Stimulated activated CD4-positive, alpha-beta T cell treated with anti-CD3 and anti-CD28 coated beads, Interleukin-1b, Interleukin-23, amount 100 ng/mL, for 1 hour (primary cell): ENCODE measurements at places on chromosomes 16 and 17.

DNA sequence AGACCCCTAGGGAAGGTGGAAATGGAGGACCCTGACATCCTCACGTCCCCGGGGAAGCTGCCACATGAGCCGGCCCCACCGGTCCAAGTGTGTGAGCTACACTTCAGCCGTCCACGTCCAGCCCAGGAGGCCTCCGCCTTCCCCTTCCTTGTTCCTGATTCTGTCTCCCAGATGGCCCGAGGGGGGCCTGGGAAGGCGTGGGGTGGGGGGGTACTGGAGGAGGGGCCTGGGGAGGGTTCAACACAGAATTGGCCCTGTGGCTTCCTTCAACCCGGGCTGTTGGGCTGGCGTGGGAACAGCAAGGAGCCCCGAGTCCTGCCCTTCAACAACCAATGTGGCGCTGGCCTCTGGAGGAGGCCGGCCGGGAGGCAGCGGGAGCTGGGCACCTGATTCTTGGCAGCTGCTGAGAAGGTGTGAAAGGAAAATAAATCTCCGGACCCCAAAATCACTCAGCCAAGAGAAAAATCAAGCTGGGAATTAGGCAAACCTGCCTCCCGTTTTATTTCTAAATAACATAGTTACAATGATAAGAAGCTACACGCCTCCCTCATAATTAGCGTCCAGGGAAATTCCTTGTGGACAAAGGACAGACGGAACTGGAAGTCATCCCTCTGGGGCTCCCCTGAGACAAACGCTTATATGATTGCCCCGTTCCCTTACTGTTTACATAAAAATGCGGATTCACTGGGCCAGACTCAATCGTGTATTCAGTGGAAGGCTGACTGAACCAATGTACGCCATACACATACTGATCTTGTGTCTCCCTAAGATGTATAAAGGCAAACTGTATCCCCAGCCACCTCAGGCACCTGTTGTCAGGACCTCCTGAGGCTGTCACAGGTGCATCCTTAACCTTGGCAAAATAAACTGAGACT, 1.8 kb upstream of the APRT start:
- no peak for DNase-seq

- DNase-seq = no peak
Measured at GRCh38 chr16:7343243-7343642, 10.6 kb downstream of the RBFOX1 start.

DNA sequence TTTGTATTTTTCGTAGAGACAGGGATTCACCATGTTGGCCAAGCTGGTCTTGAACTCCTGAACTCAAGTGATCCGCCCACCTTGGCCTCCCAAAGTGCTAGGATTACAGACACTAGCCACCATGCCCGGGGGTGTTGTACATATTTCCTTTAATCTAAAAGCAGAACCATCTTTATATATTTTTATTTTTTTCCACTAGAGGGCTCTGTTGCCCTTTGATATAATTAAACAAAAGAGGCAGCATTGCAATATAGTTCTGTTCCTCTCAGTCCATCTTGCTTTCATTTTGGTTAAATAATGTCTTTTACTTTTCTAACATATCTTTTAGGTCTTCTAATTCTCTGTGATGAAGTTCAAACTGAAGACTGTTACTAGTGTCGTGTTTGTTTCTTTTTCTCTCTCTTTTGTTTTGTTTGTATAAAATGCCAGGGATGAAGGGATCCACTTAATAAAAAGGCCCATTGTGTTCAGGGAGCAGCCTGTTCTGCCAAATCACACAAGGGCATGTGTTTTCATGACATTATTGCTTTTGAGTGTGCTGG, 23.4 kb downstream of the WWOX start:
- no peak for DNase-seq

GRCh38 chr17:18946536-18946935, 5.4 kb upstream of the SLC5A10 start:
- DNase-seq = no peak

- no peak for DNase-seq
Measured at GRCh38 chr16:19153876-19154275, 14.2 kb upstream of the SYT17 start.

- DNase-seq = no peak
Measured at GRCh38 chr16:16095646-16096045, 127.6 kb downstream of the ABCC6 start.

GRCh38 chr17:39352511-39352910, 48.9 kb downstream of the FBXL20 start:
- DNase-seq = no peak

DNA sequence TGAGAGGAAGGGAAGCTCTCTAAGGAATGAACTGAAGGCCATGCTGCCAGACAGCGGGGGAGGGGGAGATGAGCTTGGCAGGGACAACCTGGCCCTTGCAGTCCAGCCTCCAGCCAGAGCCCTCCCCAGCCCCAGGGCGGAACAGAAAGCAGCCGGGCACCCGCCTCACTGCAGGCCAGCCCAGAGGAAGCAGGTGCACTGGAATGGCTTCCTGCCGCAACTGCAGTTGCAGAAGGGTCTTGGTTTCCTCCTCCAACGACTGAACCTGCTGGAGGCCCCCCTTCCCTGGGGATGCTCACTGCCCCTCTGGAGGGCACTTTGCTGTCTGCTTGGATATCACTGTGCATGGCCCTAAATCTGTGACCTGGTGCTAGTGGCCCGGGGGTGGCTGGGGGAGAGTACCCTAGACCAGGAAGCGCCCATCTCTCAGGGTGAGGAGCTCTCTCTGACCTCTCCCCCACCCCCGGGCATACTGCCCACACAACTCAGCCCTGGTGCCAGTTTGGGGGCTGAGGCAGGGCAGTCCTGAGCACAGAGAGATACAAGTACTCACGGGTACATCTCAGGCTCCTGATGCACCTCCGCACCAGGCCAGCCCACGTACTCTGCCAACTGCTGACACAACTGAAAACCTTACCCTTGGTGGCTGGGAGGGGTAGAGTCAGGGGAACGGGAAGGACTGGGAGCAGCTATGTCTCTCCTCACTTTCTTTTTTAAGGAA, 41.1 kb downstream of the MYO18A start:
- DNase-seq = no peak

- no peak for DNase-seq
Measured at GRCh38 chr17:77128896-77129567, 11.7 kb upstream of the SEC14L1 start.

GRCh38 chr16:57045694-57046381, 46.5 kb upstream of the CPNE2 start:
- DNase-seq = no peak

DNA sequence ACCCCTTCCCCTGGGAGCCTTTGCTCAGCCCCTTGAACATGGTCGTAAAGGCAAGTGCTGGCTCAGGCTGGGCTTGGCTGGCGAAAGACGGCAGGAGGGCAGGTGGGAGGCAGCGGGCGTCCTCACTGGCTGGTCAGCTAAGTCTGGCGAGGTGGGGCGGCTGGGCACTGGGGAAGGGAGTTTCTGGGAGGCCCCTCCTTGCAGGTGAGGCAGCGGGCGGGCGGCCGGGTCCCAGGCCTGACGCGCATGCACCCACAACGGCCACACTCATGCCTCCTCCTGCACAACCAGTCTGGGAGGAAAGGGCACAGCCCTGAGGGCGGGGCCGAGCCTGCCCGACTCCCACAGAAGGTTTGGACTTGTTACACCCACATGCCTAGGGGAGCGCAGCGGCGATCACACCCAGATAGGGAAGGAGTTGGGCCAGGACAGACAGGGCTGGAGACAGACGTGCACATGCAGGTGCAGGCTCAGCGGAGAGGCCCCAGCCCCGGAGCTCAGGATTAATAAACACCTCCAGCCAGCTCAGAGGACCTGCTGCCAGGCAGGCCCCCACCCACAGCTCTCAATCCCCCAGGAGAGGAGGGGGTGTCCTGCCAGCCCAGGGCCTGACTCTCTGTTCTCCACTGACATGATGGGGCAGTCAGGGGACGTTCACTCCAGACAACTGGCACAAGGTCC, at the start of gene EVPL:
TSS of gene EVPL (minus strand) at position 148 of the 681 bp plus-strand sequence. CDS start at position 40, 108 bp downstream.
- no peak for DNase-seq

DNA sequence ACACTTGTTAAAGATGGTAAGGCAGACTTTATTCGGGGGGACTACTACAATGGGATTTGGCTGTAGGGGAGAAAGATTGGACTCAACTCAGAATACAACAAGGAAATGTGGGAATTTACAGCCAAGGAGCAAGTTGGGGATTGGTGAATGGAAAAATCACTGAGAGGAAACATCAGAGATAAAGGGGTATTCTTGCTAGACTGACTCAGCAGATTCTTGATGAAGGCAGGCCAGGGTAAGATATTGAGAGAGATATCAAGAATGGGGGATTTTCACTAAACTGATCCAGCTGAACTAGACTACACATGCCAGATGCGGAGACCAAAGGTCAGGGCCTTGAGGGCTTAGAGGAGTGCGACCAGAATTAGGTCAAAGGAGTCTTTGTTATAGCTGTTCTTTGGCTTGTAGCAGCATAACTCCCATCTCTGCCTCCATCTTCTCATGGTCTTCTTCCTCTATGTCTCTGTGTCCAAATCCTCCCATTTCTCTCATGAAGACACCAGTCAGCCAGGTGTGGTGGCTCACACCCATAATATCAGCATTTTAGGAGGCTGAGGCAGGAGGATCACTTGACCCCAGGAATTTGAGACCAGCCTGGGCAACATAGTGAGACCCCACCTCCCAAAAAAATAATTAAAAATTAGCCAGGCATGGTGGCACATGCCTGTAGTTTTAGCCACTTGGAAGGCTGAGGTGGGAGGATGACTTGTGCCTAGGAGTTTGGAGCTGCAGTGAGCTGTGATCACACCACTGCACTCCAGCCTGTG, 17.3 kb downstream of the CHD9NB start:
- DNase-seq = no peak

- no peak for DNase-seq
Measured at GRCh38 chr16:17303101-17303500, 167.7 kb downstream of the XYLT1 start.

DNA sequence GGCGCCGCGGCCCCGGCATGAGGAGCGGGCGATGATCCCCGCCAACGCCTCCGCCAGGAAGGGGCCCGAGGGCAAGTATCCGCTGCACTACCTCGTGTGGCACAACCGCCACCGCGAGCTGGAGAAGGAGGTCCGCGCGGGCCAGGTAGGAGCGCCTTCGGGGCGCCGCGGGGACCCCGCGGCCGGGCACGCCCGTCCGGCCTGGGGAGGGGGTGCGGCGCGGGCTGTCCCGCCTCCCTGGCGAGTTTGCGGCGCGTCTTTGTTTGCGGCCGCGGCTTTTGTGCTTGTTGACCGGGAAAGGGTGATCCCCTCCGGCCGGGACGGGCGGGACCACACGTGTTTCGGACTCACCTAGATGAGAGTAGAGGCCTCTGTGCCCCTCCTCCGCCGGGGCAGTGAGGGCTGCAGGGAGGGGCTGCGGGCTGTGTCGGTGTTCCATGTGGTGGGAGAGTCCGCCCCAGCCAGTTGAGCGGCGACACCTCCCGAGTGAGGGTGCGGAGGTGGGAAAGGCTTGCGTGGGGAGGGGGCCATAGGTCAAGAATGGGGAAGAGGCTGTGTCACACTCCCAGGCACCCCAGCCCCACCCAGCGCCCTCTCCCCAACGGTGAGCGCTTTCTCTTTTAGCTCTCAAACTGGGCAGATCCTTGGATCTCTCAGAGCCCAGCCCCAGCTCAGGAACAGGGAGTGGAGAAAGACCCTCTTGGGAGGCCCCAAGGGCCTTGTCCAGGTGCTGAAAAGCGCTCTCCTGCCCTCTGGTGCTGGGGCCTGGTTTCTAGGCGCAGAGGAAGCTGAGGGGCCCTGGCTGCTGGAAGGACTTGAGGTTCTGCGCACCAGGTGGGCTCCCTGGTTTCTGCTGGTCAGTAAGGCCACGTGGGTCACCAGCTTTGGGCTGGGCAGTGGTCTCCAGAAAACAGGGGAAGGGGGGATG, 923 bp downstream of the ANKRD13B start:
- no peak for DNase-seq

- no peak for DNase-seq
Measured at GRCh38 chr16:84547546-84548061, 43.1 kb upstream of the MEAK7 start.

GRCh38 chr17:67855504-67856324, 30.4 kb downstream of the BPTF start:
- no peak for DNase-seq

DNA sequence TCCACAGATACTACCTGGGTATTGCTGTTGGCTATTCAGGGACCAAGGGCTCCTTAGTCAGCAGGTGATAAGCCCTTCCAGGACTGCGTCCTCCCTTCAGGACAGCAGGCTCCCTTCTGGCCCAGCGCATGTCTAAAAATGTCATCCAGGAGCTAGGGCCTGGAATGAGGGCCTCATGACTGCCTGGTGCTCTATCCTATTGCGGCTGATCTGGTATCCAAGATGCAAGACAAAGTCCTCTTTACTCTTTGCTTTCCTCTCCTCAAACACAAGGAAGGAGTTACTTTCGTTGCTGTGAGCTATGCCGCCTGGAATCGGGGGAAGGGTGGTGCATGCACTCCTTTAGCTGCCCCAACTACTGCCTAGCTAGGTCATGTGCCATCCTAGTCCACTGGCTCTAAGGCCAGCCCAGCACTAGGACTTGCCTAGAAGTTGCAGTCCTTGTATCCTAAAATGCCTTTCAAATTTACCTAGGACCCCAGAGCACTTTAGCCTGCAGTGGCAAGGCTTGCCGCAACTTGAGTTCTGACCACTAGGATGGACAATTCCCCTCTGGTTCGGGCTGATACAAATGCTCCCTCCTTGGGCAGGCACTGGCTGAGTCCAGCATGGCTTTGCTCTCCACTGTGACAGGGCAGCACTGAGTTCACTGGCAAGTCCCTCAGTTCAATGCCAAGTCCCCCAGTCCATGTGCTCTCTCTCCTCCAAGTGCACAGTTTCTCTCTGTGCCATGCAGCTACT, 10.1 kb upstream of the TMEM219 start:
- DNase-seq = no peak

DNA sequence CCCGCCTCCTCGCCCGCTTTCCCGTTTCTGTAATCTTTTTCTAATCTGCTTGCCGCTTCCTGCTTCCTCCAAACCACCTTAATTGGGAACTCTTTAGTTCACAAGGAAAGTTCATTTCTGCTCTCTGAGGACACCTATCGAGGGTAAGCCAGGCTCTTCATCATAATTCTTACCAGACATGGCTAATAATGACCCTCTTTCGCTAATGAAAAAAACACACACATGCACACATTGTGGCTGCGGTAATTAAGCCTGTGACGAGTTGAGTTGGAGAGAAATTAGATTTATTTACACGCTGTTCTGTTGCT, 100.6 kb downstream of the ZNF423 start:
- no peak for DNase-seq

DNA sequence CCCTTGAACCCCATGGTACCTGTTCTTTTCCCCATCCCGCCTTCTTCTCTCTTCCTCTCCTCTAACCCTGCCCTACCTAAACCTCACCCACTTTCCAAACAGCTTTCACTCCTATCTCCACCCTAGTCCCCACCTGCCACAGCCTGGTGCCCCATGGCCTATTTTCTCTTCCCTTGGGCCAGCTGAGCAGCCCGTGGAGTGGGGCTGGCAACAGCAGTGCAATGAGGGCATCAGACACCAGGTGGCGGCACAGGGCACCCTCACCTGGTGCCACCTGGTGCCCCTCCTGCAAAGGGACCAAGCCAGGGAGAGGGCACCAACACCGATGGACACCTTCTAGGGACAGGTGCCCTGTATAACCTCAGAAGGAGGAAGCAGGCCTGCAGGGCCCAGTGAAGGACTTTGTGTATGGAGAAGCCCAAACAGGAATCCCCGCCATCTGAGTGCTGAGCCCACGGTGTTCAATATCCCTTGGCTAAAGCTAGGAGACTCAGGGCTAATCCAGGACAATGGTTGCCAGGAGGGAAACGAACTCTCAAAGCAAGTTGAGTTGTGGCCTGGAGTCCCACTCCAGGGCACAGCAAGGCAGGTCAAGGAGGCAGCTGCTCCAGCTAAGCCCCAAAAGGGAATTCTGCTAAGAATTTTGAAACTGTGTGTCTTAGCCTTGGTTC, 4.0 kb upstream of the ABCC3 start:
- peak; percentile 40 for DNase-seq

- no peak for DNase-seq
Measured at GRCh38 chr17:67244431-67245072, 444 bp downstream of the HELZ start.
